ENCODE measurements at places on chromosomes 16 and 17. TPM values are rescaled to one million over a fixed set of nuclear protein-coding genes. Genes with fewer than 3 reads are reported as not detected.

DNA sequence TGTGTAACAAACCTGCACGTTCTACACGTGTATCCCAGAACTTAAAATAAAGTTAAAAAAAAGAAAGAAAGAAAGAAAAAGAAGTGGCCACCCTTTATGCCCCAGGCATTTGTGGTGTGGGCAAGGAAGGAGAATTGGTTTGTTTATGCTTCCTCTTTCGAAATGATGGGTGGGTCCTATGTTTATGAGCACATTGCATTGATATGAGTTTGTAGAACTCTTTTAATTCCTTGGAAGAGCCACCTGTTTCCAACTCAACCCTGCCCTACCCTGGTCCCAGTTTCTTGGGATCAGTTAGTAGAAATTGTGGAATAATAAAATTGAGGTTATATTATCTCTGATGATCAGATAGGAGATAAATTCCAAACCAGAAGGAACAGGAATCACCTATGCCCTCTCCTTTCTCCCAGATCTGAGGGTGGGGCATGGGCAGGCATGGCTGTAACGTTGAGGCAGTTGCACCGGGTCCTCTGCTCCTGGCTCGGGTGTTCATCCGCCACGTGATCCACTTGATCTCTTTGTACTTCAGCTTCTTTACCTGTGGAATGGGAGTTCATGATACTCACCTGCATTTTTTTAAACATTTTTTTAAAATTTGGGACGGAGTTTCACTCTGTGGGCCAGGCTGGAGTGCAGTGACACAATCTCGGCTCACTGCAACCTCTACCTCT is 15.9 kb downstream of the CHAD start:
- peak; percentile 71 for DNase-seq

DNA sequence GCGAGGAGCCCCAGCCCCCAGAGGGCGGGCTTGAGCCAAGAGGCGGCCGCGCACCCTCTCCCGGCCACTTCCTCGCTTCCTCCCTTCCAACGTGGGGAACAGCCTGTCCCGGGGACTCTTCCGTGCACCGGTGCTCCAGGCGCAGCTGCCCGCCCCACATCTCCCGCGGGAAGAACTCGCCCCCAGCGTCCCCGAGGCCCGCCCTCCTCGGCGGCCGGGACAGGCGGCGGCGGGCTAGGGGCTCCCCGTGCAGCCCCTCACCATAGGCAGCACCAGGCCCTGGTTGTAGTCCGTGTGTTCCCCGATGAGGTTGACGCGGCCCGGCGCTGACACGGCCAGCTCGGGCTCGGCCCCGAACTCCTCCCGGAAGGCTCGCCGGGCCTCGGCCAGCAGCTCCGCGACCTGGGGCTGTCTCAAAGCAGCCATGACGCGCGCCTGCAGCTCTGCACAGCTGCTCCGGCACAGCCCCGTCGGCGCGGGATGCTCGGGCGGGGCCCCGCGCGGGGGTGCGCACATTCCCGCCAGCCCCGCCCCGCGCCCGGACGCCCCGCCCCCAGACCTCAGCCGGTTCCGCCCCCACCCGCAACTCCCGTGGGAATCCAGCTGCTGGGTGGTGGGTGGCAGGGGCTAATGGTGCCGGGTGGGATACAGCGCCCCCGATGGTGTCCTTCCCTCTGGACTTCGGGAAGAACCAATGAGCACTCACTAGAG is at the start of gene GALK1:
Gene GALK1, minus strand, starts transcription at position 482 of the 711 bp plus-strand sequence. Its CDS starts 56 bp downstream, at position 426.
- peak; percentile 75 for DNase-seq

GRCh38 chr16:11327277-11328171 is 17.7 kb upstream of the RMI2 start:
- peak; percentile 49 for DNase-seq

DNA sequence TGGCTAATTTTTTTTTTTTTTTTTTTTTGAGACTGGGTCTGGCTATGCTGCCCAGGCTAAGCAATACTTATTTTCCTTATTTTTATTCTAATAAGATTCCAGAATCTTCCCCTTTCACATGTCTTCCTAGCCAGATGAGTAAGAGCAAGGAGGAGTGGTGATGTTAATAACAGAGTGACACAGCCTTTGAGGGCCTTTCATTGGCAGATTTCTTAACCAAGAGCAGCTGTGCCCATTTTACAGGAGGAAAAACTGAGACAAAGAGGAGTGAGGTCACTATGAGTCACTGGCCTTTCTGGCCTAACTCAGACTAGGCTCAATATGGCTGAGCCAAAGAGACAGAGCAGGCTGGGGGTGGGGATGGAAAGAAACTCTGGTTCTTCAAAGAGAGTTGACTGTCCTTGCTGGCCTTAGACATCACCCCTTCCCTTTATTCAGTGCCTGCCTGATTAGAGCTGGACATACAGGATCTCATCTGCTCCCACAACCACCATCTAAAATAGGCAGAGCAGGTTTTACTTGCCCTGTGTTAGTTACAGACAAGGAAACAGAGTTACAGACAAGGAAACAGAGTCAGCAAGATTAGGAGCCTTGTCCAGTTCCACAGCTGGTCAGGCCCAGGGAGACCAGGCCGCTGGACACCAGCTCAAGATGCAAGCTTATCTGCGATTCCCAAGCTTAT is 50.0 kb upstream of the TOB1 start:
- no peak for DNase-seq

GRCh38 chr16:23071196-23072083 is 77.8 kb downstream of the USP31 start:
- no peak for DNase-seq

DNA sequence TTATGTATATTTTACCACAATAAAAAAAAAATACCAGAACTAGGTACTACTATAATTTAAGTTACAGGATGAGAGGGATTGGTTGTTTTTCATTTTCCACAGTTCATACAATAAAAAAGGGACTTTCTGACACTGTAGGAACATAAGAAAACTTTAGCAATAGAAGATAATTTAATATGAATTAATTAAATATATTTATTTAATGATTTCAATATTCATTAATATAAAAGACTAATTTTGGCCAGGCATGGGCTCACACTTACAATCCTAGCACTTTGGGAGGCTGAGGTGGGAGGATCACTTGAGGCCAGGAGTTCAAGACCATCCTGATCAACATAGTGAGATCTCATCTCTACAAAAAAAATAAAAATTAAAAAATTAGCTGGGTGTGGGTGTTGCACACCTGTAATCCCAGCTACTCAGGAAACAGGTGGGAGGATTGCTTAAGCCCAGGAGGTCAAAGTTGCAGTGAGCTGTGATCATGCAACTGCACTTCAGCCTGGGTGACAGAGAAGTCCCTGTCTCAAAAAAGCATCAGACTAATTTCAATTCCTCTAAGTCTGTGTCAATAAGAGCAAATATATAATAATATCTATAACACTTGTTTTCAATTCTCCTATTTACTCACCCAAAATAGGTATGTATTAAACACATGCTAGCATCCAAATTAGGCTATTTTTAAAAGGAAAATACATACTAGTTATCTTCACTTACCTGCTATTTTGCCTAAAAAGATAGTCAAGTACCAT is 79.6 kb downstream of the BRIP1 start:
- no peak for DNase-seq

GRCh38 chr16:28975158-28975599 is 601 bp downstream of the SPNS1 start:
- DNase-seq = no peak

GRCh38 chr16:24203675-24204074 is 52.5 kb upstream of the CACNG3 start:
- DNase-seq = no peak

- DNase-seq = no peak
Measured at GRCh38 chr16:68764862-68765261, 27.8 kb downstream of the CDH1 start.

GRCh38 chr16:27421961-27422740 is 20.2 kb downstream of the IL21R start:
- DNase-seq = no peak

KRTAP4-4 gene
- not detected for total RNA-seq

DOC2B gene
- total RNA-seq = 2.0 TPM

CCL11 gene
- total RNA-seq = 1.2 TPM

LITAF gene
- 240 TPM for total RNA-seq

DLX3 gene
- total RNA-seq = not detected

KREMEN2 gene
- total RNA-seq = 1.1 TPM
